ENCODE measurements at places on chromosomes 7 and 10.

- no peak for DNase-seq
Observed at GRCh38 chr10:131843881-131844284, 56.9 kb upstream of the PPP2R2D start.

DNA sequence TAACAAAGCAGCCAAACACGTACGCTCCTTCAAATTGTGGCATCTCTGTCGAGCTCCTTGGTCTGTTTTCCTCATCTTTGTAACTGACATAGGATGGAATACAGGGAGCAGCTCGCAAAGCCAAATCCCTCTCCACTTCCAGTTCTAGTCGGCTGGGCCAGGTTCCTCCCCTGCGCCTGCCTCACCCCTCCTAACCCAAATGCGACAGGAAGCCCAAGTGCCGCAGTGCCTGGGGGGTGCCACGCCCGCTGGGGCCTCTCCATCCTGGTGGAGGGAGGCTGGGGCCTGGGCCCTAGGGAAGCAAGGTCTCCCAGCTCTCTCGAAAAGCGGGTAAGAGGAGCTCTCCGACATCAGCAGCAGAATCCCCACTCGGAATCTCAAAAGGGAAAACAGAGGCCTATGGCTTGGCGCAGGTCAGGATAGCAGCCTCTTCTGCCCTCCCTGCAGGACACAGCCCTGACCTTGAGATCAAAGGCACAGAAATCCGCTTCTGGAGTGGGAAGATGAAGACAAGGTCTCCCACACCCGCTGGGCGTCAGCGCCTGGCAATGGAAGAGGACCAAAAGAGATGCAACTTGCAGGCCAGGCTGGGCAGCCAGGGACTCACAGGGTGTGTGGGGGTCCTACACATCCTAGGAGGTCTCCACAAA lies 165.8 kb downstream of the NRF1 start:
- DNase-seq, result no peak

- no peak for DNase-seq
Observed at GRCh38 chr7:64574540-64575099, 11.7 kb upstream of the ZNF680 start.

DNA sequence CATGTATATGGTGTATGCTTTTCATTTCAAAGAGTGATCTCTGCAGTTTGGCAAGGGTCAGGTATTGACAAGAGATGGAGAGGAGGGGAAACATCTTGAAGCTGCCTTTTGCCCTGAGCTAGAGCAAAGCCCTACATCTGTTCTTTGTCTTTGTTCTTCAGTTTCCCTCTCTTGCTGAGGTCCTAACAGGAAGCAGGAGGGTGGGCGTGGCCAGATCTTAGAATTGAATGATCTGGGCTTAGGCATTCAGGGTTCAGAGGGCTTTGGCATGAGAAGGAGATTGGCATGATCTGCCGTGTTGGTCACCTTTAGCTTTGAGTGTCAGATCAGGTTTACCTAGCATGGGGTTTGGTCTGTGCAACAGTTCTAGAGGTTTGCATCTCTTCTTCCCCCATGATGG lies 41.3 kb downstream of the LRMDA start:
- no peak for DNase-seq

GRCh38 chr10:117741524-117741923 lies 199.0 kb downstream of the EMX2 start:
- DNase-seq, result no peak

DNA sequence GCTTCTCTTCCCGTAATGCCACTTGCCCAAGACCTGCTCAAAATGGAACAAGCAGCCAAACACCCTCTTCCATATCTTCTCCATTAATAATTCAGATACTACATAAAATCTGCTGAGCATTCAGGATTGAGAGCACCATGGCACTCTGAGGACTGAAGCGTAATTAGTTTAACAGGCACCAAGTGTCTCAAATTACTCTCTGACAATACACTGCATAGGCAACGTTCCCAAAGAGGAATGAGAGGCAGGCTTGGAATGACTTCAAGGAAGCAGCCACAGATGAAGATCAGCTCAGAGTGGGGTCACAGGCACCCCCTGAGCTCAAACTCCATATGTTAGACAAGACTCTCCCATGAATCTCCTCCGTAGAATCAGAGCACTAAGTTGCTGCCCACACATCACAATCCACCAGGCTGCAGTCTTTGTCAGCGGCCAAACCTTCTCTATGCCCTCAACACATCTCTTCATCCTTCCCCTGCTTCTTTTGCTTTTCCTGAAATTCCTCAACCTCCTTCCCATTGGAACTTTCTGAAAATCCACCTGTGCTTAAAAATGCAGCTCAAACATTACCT lies 4.7 kb upstream of the ABLIM1 start:
- no peak for DNase-seq

DNA sequence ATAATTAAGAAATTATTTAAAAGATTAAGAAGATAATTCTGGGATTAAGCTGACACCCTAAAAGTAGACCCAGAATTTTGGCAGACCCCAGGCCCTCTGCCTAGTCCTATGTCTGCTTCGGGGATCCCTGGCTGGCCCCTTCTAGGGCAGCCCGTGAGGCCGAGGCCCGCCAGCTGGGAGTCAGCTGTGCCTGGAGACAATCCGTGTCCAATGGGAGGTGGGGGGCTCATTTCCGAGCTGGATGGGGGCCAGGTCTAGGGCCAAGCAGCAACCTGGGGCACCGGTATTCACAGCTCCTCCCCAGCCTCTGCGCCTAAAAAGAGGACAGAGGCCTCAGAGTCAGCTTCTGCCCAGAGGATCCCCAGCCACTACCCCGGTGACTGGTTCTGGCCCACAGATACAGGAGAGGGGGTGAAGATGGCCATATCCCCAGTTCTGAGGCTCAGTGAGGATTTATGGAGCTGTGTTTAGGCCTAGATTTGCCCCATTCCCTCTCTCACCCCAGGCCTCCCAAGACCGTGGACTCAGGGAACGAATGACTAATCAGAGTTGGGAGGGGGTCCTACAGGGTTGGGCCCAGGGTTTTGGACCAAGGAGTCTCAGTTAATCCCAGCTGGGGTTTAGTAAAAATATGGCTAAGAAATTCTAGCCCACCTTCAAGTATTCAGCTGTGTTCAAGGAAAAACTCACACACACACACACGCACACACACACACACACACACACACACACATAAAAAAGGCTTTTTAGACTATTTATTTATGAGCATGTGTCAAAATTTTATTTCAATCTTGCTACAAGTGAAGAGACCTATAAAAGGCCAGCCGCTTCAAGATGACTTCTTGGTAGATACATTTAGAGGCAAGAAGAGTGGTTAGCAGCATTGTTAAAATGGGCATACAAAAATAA lies 37.4 kb upstream of the LBX1 start:
- no peak for DNase-seq

DNA sequence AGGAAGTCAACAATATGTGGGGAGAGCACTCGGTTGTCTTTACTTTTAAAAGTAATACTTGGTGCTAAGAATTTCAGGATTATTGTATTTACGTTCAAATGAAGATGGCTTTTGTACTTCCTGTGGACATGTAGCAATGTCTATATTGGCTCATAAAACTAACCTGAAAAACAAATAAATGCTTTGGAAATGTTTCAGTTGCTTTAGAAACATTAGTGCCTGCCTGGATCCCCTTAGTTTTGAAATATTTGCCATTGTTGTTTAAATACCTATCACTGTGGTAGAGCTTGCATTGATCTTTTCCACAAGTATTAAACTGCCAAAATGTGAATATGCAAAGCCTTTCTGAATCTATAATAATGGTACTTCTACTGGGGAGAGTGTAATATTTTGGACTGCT lies 32.7 kb downstream of the SIRT1 start:
- DNase-seq, result no peak

- DNase-seq, result no peak
Observed at GRCh38 chr10:77582710-77583115, 54.9 kb downstream of the KCNMA1 start.

DNA sequence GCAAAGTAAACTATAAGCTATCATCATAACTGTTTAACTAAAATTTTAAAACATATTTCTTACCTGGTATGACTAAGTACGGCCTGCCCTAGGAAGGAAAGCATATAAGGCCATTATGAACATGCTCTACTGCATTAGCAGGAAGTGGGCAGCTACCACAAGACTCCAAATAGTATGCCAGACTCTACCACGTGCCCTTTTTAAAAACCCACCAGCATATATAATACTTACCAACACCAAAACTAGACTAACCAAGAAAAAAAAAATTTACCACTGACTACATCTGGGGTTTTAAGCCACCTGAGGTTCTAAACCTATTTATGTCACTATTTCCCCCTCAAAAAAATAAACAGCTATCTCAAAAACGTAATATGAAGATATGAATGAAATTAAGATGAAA lies 30.1 kb downstream of the NUDCD3 start:
- DNase-seq, result peak; percentile 20

DNA sequence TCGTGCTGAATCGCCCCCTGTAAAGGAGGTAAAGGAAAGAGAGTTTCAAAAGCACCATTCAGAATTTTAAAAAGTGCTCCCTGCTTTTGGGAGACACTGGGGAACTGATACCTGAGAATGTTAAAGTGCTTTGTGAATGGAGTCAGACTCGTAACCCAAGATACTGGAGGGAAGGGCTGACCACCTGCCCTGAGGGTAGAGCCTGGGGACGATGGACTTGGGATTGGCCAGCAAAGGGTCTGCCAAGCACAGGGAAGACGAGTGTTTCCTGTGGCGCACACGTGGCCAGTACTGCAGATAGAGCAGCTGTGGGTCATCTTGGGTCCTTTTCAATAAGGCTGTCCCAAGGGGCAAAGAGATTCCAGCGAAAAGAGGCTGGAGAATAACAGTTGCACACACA lies 1284.1 kb upstream of the AUTS2 start:
- no peak for DNase-seq

DNA sequence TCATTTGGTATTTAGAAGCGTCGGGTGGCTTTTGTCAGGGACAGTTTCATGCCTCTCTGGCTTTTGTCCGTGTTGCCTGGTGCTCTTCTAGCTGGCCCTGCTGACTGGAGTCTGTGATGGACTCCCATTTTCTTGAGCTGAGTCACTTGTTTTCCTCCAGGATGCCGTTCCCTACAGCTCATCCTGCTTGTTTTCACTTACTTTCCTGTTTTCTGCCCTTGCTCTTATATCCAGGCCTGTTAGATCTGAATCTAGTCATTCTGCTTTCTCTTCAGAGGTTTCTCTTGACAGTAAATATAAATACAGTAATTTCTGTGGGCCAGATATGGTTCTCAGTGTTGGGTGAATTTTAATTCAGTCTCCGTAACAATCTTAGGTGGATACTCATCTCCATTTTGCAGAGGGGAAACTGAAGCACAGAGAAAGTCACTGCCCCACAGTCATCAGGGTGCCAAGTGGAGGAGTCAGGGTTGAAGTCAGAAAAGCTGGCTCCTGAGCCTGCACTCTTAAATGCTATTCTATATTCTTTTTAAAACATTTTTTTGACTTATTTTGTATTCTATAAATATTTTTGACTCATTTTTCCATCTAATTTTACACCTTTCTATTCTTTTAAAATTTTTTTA lies 85.4 kb downstream of the CCNY start:
- DNase-seq, result no peak

- no peak for DNase-seq
Observed at GRCh38 chr10:26969145-26969926, 108.6 kb upstream of the ABI1 start.

GRCh38 chr7:41110186-41110585 lies 592.7 kb downstream of the INHBA start:
- no peak for DNase-seq

DNA sequence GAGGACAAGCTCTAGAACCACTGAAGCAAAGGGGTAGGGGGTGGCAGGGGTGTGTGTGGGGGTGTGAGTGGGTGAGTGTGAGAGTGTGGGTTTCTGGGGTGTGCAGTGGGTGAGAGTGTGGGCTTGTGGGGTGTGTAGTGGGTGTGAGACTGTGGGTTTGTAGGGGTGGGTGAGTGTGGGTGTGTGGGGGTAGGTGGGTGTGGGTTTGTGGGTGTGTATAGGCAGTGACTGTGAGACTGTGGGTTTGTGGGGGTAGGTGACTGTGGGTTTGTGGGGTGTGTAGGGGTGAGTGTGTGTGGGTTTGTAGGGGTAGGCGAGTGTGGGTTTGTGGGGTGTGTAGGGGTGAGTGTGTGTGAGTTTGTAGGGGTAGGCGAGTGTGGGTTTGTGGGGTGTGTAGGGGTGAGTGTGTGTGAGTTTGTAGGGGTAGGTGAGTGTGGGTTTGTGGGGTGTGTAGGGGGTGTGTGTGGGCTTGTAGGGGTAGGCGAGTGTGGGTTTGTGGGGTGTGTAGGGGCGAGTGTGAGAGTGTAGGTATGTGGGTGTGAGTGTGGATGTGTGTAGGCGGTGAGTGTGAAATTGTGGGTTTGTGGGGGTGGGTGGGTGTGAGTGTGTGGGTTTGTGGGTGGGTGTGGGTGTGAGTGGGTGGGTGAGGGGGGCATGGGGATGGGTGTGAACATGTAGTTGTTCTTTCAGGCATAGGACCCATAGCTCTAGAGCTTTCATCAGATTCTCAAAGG lies 8.8 kb downstream of the NOS3 start:
- no peak for DNase-seq

GRCh38 chr10:27143686-27144085 lies 10.5 kb downstream of the YME1L1 start:
- DNase-seq, result no peak
